ENCODE measurements at places on chromosomes 12 and 14.

DNA sequence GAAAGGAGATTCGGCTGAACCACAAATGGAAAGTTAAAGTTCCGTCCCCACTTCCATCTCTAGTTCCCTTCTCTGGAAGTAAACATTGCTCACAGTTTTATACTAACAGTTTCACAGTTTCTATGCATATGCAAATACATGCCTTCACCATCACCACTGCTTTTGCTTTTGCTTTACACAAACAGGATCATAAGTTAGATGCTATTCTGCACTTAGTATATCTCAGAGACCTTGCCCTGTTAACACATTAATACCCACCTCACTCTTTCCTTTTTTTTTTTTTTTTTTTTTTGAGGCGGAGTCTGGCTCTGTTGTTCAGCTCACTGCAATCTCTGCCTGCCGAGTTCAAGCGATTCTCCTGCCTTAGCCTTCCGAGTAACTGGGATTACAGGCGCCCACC is 890 bp downstream of the TEP1 start:
- DNase-seq = no peak

DNA sequence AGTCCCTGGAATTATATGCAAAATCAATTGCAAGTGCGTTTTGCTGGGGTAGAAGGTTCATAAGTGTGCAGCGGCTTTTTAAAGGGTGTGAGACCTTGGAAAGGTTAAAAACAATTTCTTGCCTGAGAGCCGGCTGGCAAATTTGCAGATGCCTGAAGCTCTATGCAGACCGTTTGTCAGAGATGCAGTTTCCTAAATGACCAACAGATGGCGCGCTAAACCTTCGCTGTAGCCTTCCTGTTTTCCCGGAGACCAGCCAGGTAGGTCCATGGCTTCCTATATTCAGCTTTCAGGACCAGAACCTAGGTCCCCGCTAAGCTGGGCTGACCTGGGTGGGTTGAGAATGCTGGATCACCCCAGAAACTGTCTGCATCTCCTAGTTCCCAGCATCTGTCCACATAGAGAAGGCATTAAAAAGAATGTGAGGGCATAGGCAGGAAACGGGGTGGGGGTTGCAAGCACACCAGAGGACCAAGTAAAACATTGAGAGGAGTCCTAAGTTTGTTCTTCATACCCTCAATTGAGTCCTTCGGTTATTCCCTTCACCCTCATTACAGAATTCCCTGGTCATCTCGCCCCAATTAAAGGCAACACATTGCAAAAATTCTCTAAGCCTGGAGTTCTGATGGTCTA is 5.7 kb upstream of the NOS1 start:
- peak; percentile 73 for DNase-seq

DNA sequence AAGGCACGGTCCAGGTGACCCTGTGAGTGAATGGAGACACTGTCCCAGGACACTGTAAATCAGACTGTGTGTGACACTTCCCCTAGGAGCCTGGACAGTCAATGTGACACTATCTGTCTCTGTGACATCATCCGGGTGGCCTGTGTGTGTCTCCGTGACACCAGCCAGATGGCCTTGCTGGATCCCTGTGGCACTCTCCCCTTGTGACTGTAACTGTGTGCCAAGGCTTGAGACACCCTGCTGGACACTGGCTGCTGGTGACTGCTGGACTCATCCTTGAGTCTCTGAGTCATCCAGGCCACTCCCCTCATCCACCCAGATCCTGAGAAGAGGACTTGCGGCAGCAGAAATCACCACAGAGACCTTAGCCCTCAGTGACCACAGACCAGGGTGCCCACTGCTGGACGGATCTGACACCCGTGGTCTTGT is 51.6 kb downstream of the MVK start:
- DNase-seq = no peak

DNA sequence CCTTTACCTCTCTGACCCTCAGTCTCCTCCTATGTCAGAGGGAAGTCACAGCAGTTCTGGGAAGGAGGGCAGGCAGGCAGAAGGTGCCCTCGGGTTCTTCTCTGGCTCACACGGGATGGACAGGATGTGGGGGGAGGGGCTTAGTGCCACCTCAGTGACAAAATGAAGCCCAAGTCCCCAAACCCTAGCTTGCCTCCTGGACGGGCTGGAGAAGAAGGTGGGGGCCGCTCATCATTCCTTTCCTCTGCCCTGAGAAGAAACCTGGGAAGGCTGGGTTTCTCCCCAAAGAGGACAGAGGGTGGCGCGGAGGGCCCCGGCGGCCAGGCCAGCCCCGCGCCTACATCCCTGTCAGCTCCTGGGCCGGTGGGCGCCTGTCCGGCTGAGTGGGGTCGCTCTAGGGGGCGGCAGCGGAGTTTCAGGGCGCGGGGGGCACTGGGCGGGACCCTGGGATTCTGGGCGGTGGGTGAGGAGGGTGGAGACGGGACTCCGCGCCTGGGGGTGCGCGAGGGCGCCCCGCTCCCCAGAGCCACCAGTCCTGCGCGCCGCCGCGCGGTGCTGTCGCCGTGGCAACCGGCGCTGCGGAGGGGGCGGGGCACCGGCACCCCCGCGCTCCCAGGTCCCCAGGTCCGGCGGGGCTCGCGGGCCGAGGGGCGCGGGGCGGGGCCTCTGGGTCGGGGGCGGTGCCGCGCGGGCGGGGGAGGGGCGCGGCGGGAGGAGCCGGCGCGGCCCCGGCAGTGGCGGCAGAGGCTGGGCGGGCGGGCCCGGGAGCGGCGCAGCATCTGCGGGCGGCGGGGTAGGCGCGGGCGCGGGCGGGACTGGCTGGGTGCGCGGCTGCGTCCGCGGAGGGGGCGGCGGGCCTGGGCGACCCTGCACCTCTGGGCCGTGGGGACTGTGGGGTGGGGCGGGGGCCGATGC is at the start of gene TMEM121:
TMEM121 (plus strand) TSS at position 723 of the 915 bp plus-strand sequence. CDS start 2,252 bp downstream, outside the sequence.
- no peak for DNase-seq

DNA sequence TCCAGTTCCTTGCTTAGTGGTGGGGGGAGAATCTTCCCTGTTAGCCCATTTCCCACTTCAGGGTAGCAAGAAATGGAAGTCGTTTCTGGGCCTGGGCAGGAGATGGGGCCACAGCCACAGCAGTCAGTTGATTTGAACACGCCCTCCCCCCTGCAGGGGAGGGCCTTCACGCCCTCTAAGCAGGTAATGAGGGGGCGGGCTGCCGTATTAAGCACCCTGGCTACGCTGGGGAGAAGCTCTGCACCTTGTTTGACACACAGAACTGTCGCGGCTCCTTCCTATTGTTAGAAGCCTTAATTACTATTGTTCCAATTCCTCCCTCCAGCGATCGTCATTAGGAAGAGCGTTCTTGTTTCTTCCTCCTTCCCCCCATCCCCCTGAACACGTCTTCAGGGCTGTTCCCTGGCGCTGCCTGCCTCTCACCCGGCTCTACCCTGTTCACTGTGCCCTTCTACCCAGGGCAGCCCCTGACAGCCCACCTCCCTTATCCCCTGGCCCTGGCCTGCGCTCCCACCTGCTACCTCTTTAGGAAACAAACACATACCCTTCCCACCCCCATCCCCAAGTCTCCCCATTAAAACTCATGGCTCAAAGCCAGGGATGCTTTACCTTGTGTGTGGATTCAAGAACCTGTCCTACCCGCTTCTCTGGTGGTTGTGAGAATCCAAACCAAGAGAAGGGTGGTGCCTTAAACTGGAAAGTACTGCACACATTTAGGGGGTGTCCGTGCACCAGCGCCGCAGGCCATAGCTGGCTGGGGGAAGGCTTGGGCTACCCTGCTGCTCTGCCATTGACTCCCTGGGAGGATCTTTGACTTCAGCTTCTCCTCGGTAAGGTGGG is 137.6 kb downstream of the TSPAN9 start:
- DNase-seq = no peak

GRCh38 chr12:81615026-81615588 is 144.0 kb downstream of the PPFIA2 start:
- no peak for DNase-seq

DNA sequence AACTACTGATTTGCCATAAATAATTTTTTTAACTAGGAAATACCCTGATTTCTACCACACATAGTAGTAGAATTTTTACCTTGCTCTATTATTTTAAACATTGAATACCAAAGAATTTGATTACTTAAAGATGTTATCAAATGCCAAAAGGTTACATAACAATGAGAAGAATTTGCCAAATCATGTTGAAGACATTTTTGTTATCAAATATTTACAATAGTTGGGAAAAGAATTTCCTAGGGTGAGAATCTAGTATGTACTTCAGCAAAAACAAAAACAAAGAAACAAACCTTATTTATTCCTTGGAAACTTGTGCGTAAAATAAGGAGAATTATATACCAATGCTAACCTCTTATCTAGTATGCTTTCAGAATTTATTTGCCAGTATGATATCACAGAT is 107.2 kb downstream of the SCAF11 start:
- no peak for DNase-seq

All from activated CD4-positive, alpha-beta T cell treated with anti-CD3 and anti-CD28 coated beads, Interleukin-2, Interleukin-4, amounts not matched to agents 100 ng/mL and 50 ng/mL, durations not matched to agents 16 hours and 8 hours (primary cell).